ENCODE measurements at places on chromosomes 13 and 19. TPM values are rescaled to one million over a fixed set of nuclear protein-coding genes. Genes with fewer than 3 reads are reported as not detected.

The LILRB3 gene
- total RNA-seq = not detected

The ZNF568 gene
- total RNA-seq = 5.0 TPM

The ZNF610 gene
- 1.4 TPM for total RNA-seq

The C1QTNF9 gene
- not detected for total RNA-seq

The ZNF418 gene
- total RNA-seq = 1.7 TPM

The ZNF649 gene
- total RNA-seq = 5.4 TPM

The PLPP2 gene
- 14.2 TPM for total RNA-seq

The KLK3 gene
- not detected for total RNA-seq
